ENCODE measurements at places on chromosomes 7 and 10. TPM values are rescaled to one million over a fixed set of nuclear protein-coding genes. Genes with fewer than 3 reads are reported as not detected.

- peaks cover 14% of the 10 kb centered on the region for H3K36me3 ChIP-seq
- H3K27me3 ChIP-seq = no peaks in the 10 kb centered on the region
- H3K4me3 ChIP-seq = no peak overlapping the region
- H3K27ac ChIP-seq = no peak overlapping the region
Measured at GRCh38 chr7:150389532-150389816, 10.3 kb downstream of the ZNF775 start.

DNA sequence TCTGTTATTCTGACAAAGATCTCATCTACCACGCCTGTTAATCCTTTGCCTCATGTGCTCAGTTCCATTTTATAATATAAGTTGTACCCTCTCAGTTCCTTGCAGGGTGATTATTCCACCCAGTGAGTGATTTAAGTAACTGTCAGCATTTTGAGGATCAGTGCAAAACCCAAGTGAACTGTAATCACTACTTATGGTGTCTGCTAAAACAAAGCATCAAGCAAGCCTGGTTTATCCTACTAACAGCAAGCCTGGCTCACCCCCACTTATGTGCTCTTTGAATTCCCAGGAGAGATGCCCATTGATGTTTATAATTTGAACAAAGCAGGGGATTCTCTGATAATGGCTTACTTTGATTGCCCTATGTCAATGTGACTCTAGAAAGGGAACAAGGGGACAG is 186.8 kb upstream of the LRGUK start:
- H3K27ac ChIP-seq = no peak overlapping the region
- H3K36me3 ChIP-seq = no peaks in the 10 kb centered on the region
- no peaks in the 10 kb centered on the region for H3K27me3 ChIP-seq
- H3K4me3 ChIP-seq = no peak overlapping the region
- no peaks in the 10 kb centered on the region for H3K4me1 ChIP-seq
- DNase-seq = no peak

GRCh38 chr7:135690566-135690965 is 28.3 kb downstream of the STMP1 start:
- no peaks in the 10 kb centered on the region for H3K27me3 ChIP-seq
- no peak overlapping the region for H3K4me3 ChIP-seq
- no peak overlapping the region for H3K27ac ChIP-seq
- H3K36me3 ChIP-seq = peaks cover 5% of the 10 kb centered on the region
- no peaks in the 10 kb centered on the region for H3K4me1 ChIP-seq
- no peak for DNase-seq

GRCh38 chr7:2657920-2658671 is 26.3 kb downstream of the TTYH3 start:
- DNase-seq = no peak
- H3K4me3 ChIP-seq = no peak overlapping the region
- H3K36me3 ChIP-seq = no peaks in the 10 kb centered on the region
- no peaks in the 10 kb centered on the region for H3K27me3 ChIP-seq

DNA sequence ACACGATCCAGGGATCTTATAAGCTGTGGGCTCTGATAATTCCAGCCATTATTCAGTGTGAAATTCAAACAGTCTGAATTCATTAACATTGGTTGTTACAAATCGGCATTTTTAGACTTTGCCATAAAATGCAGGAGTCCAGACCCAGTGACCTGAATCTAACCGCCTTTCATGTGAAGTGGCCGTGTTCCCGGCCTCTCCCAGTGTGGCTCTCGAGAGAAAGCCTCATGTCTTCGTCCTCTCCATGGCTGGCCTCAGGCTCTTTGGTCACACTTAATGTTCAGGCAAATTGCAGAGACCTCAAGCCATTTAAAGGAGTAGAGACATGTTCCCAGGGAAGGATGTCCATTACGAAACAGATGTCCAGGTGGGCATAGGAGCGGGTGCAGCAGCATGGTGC is 59.3 kb downstream of the CTBP2 start:
- H3K4me3 ChIP-seq = no peak overlapping the region
- no peaks in the 10 kb centered on the region for H3K4me1 ChIP-seq
- no peak overlapping the region for H3K27ac ChIP-seq

GRCh38 chr7:41449286-41449685 is 253.6 kb downstream of the INHBA start:
- H3K27me3 ChIP-seq = no peaks in the 10 kb centered on the region
- H3K27ac ChIP-seq = no peak overlapping the region
- no peaks in the 10 kb centered on the region for H3K4me1 ChIP-seq
- DNase-seq = no peak

DNA sequence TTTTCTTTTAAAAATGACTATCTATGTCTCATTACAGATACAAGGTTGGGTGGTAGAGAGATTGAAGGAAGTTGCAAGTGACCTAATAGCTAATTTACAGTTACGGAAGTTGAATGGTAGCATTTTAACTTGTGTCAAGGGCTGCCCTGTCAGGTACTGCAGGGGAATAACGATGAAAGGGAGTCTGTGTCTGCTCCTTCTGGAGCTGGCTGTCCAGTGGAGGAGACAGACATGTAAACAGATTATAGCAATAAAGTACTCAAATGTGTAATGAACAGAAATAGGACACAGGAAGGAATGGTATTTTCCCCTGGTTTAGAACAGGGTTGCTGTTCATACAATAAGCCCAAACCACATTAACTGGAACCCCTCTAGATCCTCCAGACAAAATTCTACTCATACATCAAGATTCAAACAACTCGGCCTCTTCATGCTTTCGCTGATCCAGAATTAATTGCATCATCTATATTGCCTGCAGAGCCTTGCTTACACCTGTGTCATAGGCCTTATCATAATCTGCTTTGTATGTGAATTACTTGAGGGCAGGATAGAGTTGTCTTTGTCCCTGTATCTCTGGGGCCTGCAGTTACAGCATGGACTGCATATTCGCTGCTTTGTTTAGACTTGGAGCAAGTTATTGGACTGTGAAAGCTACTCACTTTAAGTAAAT is 42.8 kb downstream of the AUTS2 start:
- no peak overlapping the region for H3K4me3 ChIP-seq
- H3K4me1 ChIP-seq = no peaks in the 10 kb centered on the region
- no peak overlapping the region for H3K27ac ChIP-seq
- no peaks in the 10 kb centered on the region for H3K27me3 ChIP-seq

- no peak overlapping the region for H3K27ac ChIP-seq
- DNase-seq = no peak
- H3K27me3 ChIP-seq = no peaks in the 10 kb centered on the region
- H3K4me1 ChIP-seq = no peaks in the 10 kb centered on the region
- peaks cover 11% of the 10 kb centered on the region for H3K36me3 ChIP-seq
- H3K4me3 ChIP-seq = no peak overlapping the region
Measured at GRCh38 chr7:112880818-112881418, 90.7 kb upstream of the TMEM168 start.

DNA sequence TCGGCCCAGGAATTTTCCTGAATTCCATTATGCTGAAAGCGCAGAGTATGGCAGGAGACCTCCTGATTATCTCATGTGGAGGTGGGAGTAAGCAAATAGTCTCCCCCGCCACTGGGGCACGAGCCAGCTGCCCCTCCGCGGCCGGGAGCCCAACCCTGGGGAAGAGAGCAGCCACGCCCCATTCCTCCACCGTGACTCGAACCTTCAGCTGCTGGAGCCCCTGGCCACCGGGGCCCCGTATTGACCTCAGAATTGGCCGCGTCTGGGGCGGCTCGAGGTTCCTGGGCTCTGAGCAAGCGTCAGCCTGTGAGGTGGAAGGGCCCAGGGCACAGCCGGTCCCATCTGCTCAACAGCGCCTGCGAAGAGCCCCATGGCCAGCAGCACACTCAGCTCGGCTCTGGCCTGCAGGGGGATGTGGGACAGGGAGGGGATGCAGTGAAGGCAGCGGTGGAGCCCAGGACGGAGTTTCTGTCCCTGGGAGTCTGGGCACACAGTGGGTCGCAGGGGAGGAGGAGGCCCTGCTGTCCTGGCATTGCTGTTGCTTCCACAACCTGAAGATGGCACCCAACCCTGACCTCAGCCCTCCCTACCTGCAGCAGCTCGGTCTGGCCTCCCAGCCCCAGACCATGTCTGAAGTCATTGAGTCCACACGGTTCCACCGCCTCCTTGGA is 97.8 kb downstream of the CHST15 start:
- peak; percentile 70 for DNase-seq
- no peaks in the 10 kb centered on the region for H3K36me3 ChIP-seq
- peaks cover 6% of the 10 kb centered on the region for H3K4me1 ChIP-seq
- peaks cover 53% of the 10 kb centered on the region for H3K27me3 ChIP-seq
- H3K27ac ChIP-seq = no peak overlapping the region

- H3K27ac ChIP-seq = no peak overlapping the region
- no peaks in the 10 kb centered on the region for H3K27me3 ChIP-seq
- H3K36me3 ChIP-seq = no peaks in the 10 kb centered on the region
- no peak overlapping the region for H3K4me3 ChIP-seq
- no peak for DNase-seq
Measured at GRCh38 chr7:69078997-69079769, 519.1 kb upstream of the AUTS2 start.

MIOS gene
- 33.3 TPM for total RNA-seq

RBP3 gene
- not detected for total RNA-seq

GRCh38 chr10:116704926-116705325 is 37.4 kb downstream of the HSPA12A start:
- no peaks in the 10 kb centered on the region for H3K4me1 ChIP-seq
- H3K36me3 ChIP-seq = no peaks in the 10 kb centered on the region
- H3K27ac ChIP-seq = no peak overlapping the region

GIMAP6 gene
- 35.8 TPM for total RNA-seq

C7orf33 gene
- not detected for total RNA-seq

PKD2L1 gene
- total RNA-seq = 0.17 TPM

- DNase-seq = no peak
- H3K36me3 ChIP-seq = no peaks in the 10 kb centered on the region
- peaks cover 12% of the 10 kb centered on the region for H3K27me3 ChIP-seq
- H3K4me3 ChIP-seq = no peak overlapping the region
Measured at GRCh38 chr7:104795616-104796398, 218.2 kb upstream of the KMT2E start.

ING3 gene
- 24.3 TPM for total RNA-seq

TRDMT1 gene
- total RNA-seq = 3.9 TPM

PRLHR gene
- total RNA-seq = not detected

GRCh38 chr7:99860281-99861127 is 16.3 kb downstream of the OR2AE1 start:
- no peak for DNase-seq
- peaks cover 10% of the 10 kb centered on the region for H3K27me3 ChIP-seq
- no peaks in the 10 kb centered on the region for H3K36me3 ChIP-seq
- H3K4me3 ChIP-seq = no peak overlapping the region
- no peak overlapping the region for H3K27ac ChIP-seq

- no peak overlapping the region for H3K27ac ChIP-seq
- H3K36me3 ChIP-seq = no peaks in the 10 kb centered on the region
- no peak for DNase-seq
- peaks cover 53% of the 10 kb centered on the region for H3K27me3 ChIP-seq
- no peak overlapping the region for H3K4me3 ChIP-seq
Measured at GRCh38 chr7:150801946-150802771, 1.6 kb downstream of the TMEM176A start.

CALHM3 gene
- total RNA-seq = not detected

DNA sequence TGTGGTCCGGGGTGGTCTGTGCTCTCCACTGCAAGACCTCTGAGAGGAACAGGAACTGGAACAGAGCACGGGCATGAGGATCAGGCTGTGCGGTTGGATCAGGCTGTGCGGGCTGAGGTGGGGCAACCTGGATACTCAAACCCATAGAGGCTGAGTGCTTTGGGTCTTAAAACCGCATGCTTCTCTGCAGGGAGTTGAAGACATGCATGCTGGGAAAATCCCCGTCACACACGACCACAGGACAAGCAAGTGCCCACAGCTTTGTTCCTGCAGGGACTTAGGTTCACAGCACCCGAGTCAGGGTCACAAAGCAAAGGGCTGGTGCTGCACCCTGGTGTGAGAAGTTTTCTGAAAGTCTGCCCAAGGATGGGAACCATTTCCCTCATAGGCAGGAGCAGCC is 221.2 kb downstream of the ZMYND11 start:
- no peak for DNase-seq
- no peaks in the 10 kb centered on the region for H3K36me3 ChIP-seq
- H3K27me3 ChIP-seq = no peaks in the 10 kb centered on the region

- H3K4me3 ChIP-seq = no peak overlapping the region
- H3K4me1 ChIP-seq = peaks cover 11% of the 10 kb centered on the region
- no peak for DNase-seq
- peaks cover 8% of the 10 kb centered on the region for H3K36me3 ChIP-seq
- no peak overlapping the region for H3K27ac ChIP-seq
Measured at GRCh38 chr10:132368881-132369635, 27.9 kb upstream of the PWWP2B start.

GRCh38 chr7:84157171-84157570 is 37.4 kb downstream of the SEMA3A start:
- no peaks in the 10 kb centered on the region for H3K36me3 ChIP-seq
- DNase-seq = no peak
- no peaks in the 10 kb centered on the region for H3K27me3 ChIP-seq
- H3K4me3 ChIP-seq = no peak overlapping the region
